ENCODE measurements at places on chromosomes 3 and 15.

GRCh38 chr3:103511891-103512290, 1077.1 kb downstream of the ZPLD1 start:
- DNase-seq: no peak

- DNase-seq: peak; percentile 80
Observed at GRCh38 chr15:73239564-73240215, 129.1 kb downstream of the HCN4 start.

- no peak for DNase-seq
Observed at GRCh38 chr15:74604983-74605794, 10.4 kb upstream of the CLK3 start.

DNA sequence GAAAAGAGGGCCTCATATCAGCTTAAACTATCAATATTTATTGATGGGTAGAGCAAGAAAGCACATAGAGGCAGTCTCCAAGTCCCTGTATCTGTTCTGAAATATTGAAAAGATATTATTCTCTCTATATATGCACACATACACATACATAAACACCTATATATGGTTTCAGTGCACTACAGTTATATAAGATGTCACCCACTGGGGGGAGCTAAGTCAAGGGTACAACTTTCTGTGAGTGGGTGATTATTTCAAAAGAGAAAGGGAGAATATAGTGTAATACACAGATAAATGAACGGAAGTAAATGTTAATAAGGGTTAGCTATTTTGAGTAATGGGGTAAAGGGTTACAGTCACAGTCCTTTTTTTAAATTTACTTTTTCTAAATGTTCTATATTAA, 8.8 kb downstream of the SNTN start:
- DNase-seq: no peak

DNA sequence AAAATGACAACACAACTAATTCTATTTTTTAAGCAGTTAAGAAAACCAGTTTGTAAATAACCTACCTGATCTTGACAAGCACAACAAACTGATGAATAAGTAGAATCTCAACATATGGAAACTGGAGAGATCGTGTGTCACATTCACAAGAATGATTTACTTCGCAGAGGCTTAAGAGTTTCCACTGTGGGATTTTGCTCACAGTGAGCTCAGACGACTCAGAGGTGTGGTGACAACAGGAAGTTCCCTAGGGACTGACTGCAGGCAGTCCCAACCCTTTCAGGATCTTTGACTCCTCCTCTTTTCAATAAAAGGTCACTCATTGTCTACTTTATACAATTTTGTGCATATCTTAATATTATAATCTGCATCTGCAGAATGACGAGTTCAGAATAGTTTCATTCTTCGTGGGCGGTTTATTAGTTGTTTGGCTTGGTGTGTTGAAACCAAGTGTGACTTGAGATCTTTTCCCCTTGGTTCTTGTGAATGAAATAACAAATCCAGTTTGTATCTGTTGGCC, at the start of gene LIPH:
LIPH (minus strand) TSS at position 231 of the 520 bp plus-strand sequence; CDS start at position 114, 117 bp downstream.
- no peak for DNase-seq

GRCh38 chr15:90838544-90838943, 29.8 kb upstream of the FURIN start:
- DNase-seq: no peak

DNA sequence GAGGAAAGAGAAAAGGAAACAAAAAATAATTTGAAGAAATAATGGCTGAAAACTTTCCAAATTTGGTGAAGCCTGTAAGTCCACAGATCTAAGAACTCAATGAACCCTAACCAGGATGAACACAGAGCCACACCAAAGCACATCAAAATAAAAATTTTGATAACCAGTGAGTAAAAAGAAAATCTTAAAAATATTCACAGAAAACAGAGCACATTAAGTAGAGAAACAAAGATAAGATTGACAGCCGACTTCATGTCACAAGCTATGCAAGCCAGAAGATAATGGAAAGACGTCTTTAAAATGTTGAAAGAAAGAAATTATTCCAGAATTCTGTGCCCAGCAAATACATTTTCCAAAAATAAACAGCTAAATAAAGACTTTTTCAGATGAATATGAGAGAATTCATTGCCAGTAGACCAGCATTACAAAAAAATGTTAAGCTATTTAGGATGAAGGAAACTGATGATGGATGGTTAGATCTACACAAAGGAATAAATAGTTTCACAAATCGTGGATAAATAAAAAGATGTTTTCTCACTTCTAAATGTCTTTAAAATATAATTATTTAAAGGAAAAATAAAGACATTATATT, 140.2 kb upstream of the SKOR1 start:
- peak; percentile 71 for DNase-seq

GRCh38 chr15:29208352-29208751, 61.3 kb downstream of the NSMCE3 start:
- peak; percentile 57 for DNase-seq

GRCh38 chr3:43854283-43854682, 163.5 kb downstream of the ABHD5 start:
- no peak for DNase-seq

GRCh38 chr15:77186594-77187011, 115.7 kb upstream of the TSPAN3 start:
- DNase-seq: peak; percentile 73

GRCh38 chr3:62142331-62143085, 230.8 kb downstream of the FEZF2 start:
- no peak for DNase-seq

GRCh38 chr3:53350652-53351051, 3.3 kb upstream of the DCP1A start:
- DNase-seq: peak; percentile 67

DNA sequence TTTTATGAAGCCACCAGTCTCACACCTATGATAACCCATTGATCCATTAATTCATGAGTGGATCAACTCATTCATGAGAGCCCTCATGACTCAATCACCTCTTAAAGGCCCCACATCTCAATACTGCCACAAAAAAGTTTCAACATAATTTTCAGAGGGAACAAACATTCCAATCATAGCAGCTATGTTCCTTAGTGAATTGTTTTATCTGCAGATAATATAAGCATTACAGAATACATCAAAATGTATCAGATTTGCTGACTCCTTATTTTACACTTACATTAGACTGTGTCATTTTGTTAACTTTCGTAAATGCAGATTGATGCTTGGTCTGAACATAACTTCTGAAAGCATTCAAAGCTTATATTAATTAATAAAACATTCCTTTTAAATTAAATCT, 155.3 kb upstream of the MBNL1 start:
- DNase-seq: no peak

DNA sequence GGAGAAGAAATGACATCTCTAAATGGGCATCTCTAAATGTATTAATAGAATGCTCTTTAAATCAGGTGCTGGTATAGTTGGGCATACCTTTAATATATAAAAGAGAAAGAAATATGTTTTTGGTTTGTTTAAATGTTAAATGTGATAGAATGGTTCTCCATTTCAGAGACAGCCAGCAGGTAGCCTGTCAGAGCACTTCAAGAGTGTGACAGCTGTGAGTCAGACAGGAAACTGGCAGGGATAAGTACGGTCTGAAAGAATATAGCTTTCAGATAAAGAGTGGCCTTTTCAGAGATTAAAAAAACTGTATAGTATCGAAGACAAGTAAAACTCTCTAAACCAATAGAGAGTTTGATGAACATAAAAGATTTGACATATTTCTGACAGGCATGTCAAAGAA, 654.1 kb downstream of the IGSF11 start:
- no peak for DNase-seq

- DNase-seq: no peak
Observed at GRCh38 chr3:107651782-107652181, 129.0 kb downstream of the BBX start.

GRCh38 chr3:178304758-178305467, 231.3 kb upstream of the KCNMB2 start:
- no peak for DNase-seq

GRCh38 chr3:138781012-138781470, 53.7 kb downstream of the PIK3CB start:
- DNase-seq: no peak
